IgD-negative memory B cell (primary cell): ENCODE measurements at places on chromosomes 3 and 15. TPM values are rescaled to one million over a fixed set of nuclear protein-coding genes. Genes with fewer than 3 reads are reported as not detected.

The PAK6 gene
- not detected for polyA plus RNA-seq

The IGSF10 gene
- polyA plus RNA-seq: not detected

The HRG gene
- polyA plus RNA-seq: not detected

The FGF7 gene
- not detected for polyA plus RNA-seq

The HACD2 gene
- 23.9 TPM for polyA plus RNA-seq

The SCN10A gene
- polyA plus RNA-seq: not detected

The LMCD1 gene
- polyA plus RNA-seq: 4.8 TPM
